Esophagus squamous epithelium (tissue), 5 donors: ENCODE measurements at places on chromosomes 12 and 14.
A peak's percentile ranks its signal among the peaks of the same experiment; 100 is the strongest.

DNA sequence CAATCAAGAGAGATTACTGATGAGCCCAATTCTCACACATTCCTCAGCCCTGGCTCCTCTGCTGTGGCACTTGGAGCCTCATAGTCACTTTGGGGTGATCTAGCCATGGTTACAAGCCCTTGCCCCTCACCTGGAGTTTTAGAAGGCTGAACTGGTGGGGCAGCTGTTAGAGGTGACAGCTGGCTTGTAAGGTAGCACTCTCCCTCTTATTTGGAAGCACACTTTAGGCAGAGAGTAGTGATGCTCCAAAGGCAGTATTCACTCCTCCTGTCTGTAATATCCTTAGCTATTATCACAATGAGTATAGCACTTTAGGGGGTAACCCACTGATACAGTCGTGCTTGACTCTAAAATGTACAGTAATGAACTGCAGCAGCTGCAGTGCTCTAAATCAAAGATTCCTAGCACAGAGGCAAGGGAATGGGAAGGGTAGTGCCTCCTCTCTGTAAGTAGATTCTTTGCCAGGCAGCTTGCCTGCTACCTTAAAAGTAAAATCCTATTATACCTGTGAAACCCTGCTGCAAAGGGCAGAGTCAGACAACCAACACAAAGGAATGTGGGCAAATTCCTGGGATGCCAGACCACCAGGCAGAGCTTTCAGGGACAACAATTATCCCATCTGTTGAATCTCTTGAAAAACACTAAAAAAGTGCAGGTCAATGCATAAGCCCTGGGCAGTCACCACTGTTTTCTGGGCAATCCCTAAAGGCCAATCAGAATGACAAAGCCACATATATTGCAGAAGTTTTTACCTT is 336.3 kb downstream of the NOVA1 start:
- no peaks in the 10 kb centered on the region for H3K4me1 ChIP-seq
- H3K4me3 ChIP-seq, result no peak overlapping the region
- H3K36me3 ChIP-seq, result no peaks in the 10 kb centered on the region
- no peak for DNase-seq

DNA sequence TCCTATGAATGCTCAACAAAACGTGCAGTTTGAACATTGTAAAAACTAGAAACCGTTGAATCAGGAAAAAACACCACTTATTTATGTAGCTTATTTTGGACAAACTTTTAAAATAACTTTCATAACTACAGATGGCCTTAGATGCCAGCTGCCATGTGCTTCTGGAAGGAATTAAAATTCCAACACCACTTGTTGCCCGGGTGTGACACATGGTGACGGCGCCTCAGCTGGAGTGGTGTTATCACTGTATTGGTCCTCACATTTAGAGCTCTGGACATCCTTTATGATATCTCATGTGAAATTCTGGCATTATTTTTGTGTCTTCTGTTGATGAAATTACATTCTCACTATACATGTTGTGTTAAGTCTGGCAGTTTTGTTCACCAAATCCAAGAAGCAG is 211.0 kb downstream of the IPO8 start:
- no peak overlapping the region for H3K4me3 ChIP-seq
- no peak overlapping the region for H3K27ac ChIP-seq
- no peaks in the 10 kb centered on the region for H3K36me3 ChIP-seq

DNA sequence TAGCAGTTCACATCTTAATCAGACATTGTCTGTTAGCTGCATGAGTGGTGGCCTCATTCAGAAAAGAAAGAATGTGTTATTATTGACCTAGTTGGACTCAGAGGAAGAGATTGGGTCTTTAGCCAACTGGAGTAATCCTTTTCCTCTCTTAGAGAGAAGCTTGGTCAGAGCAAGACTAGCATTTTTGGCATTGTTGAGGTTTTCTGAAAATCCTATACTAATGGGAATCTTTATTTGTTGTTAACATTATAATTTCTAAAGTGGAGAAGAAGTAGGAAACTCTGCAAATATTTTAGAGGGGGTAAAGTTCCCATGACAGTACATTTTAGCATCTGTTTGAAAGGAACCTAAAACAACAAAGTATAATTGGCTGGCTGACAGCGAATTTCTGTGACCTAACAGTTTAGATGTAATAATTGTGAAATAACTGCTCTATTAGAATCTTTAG is 9.7 kb downstream of the TOX4 start:
- H3K27me3 ChIP-seq, result no peaks in the 10 kb centered on the region
- H3K4me3 ChIP-seq, result no peak overlapping the region
- DNase-seq, result no peak
- no peaks in the 10 kb centered on the region for H3K36me3 ChIP-seq
- H3K4me1 ChIP-seq, result no peaks in the 10 kb centered on the region

- no peak for DNase-seq
- H3K4me3 ChIP-seq, result no peak overlapping the region
- H3K36me3 ChIP-seq, result no peaks in the 10 kb centered on the region
Observed at GRCh38 chr14:99687284-99688209, 3.4 kb downstream of the CYP46A1 start.

- no peaks in the 10 kb centered on the region for H3K36me3 ChIP-seq
- H3K4me3 ChIP-seq, result no peak overlapping the region
- H3K27ac ChIP-seq, result no peak overlapping the region
- DNase-seq, result no peak
- H3K27me3 ChIP-seq, result no peaks in the 10 kb centered on the region
Observed at GRCh38 chr14:34436118-34436905, 25.7 kb downstream of the SPTSSA start.

DNA sequence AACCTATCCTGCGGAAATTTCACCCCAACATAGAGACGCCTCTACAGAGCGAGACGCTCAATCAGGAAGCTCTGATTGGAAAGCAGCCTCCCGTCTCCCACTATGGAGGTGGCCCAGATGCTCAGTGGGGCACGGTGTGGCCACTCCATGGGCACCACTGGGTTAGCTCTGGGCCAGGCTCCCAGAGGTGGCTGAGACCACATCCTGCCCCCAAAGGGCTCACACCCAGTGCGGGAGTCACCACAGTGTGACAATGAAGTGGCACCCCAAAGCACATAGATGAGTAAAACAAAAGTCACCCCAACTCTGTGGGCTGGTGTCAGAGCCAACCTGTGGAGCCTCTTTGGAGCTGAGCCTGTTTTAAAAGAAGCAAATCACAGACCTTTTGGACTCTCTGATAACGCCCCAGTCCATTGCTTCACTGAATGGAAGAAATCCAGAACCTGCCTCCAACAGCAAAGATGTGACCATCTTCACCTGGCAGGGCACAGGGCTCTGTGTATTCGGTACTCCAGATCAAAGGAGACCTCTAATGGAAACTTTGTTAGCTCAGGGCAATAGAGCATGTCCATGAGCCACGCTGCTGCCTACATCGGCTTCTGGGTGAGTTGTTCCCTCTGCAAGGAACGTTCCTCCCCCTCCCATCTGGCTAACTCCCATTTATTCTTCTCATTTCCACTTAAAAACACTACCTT is 19.6 kb downstream of the CLMN start:
- no peaks in the 10 kb centered on the region for H3K27me3 ChIP-seq
- H3K4me3 ChIP-seq, result no peak overlapping the region
- no peak for DNase-seq

- H3K27ac ChIP-seq, result no peak overlapping the region
- no peaks in the 10 kb centered on the region for H3K27me3 ChIP-seq
- no peaks in the 10 kb centered on the region for H3K4me1 ChIP-seq
- H3K36me3 ChIP-seq, result no peaks in the 10 kb centered on the region
Observed at GRCh38 chr14:52111583-52111982, 42.7 kb upstream of the NID2 start.

DNA sequence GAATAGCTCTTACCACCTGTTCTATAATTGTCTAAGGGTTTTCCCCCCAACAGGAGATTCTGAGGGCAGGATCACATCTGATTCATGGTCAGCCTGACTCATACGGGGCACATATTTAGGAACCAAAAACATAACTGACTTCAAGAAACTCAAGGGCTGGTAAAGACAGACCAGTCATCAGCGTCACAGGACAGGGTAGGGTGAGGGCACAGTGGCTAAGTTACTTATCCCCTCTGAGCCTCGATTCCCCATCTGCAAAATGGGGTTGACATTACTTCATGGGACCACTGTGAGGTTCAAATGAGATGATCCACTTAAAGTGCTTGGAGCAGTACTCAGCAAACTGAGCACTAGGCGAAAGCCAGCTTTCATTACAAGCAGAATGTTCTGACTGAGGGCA is 606 bp downstream of the CINP start:
- H3K27me3 ChIP-seq, result no peaks in the 10 kb centered on the region
- DNase-seq, result no peak
- H3K36me3 ChIP-seq, result no peaks in the 10 kb centered on the region
- peaks cover 19% of the 10 kb centered on the region for H3K4me1 ChIP-seq
- H3K4me3 ChIP-seq, result peak overlapping the region; percentile 99

DNA sequence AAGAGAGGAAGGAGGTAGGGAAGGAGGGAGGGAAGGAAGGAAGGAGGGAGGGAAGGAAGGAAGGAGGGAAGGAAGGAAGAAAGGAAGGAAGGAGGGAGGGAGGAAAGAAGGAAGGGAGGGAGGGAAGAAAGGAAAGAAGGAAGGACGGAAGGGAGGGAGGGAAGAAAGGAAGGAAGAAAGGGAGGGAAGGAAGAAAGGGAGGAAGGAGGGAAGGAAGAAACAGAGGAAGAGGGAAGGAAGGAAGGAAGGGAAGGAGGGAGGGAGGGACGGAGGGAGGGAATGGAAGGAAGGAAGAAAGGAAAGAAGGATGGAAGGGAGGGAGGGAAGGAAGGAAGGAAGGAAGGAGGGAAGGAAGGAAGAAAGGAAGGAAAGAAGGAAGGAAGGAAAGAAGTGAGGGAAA is 22.4 kb upstream of the CCDC63 start:
- H3K27ac ChIP-seq, result no peak overlapping the region
- H3K36me3 ChIP-seq, result no peaks in the 10 kb centered on the region
- no peaks in the 10 kb centered on the region for H3K4me1 ChIP-seq
- no peaks in the 10 kb centered on the region for H3K27me3 ChIP-seq

- H3K27me3 ChIP-seq, result no peaks in the 10 kb centered on the region
- H3K27ac ChIP-seq, result no peak overlapping the region
Observed at GRCh38 chr12:30952015-30952414, 25.5 kb downstream of the TSPAN11 start.

GRCh38 chr12:124914392-124915238 is at the start of gene UBC:
Gene UBC, minus strand, starts transcription at chr12:124914650. Its CDS starts 879 bp downstream, at chr12:124913771.
- no peaks in the 10 kb centered on the region for H3K27me3 ChIP-seq
- peaks cover 75% of the 10 kb centered on the region for H3K4me1 ChIP-seq
- no peak for DNase-seq
- H3K27ac ChIP-seq, result peak within 1 kb of the TSS; percentile 94

GRCh38 chr12:133215724-133216123 is 20.0 kb downstream of the ANHX start:
- H3K36me3 ChIP-seq, result no peaks in the 10 kb centered on the region
- no peaks in the 10 kb centered on the region for H3K27me3 ChIP-seq
- H3K4me1 ChIP-seq, result no peaks in the 10 kb centered on the region

- no peak overlapping the region for H3K27ac ChIP-seq
- H3K4me1 ChIP-seq, result peaks cover 33% of the 10 kb centered on the region
- no peak for DNase-seq
- no peak overlapping the region for H3K4me3 ChIP-seq
Observed at GRCh38 chr12:24227551-24227950, 278.1 kb upstream of the SOX5 start.

GRCh38 chr12:25829192-25829591 is 129.3 kb upstream of the RASSF8 start:
- DNase-seq, result no peak
- no peak overlapping the region for H3K27ac ChIP-seq
- H3K27me3 ChIP-seq, result no peaks in the 10 kb centered on the region
- no peaks in the 10 kb centered on the region for H3K4me1 ChIP-seq

DNA sequence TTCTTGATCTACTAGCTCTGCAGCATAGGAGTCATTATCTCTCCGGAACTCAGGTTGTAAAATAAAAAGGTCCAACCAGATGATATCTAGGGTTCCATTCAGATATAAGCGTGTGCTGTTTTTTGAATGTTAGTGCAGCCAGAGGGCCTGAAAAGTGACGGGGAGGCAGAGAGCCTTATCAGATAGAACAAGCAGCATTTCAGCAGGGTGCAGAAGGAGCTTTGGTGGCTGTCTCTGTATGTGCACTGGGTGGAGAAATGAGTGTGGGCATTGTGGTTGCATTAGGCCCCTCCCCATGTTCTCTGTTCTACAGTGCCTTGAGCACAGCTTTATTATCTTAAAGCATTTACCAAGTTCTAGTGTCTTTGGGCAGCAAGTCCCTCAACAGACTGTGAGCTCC is 275.1 kb downstream of the NRXN3 start:
- H3K27ac ChIP-seq, result no peak overlapping the region
- H3K27me3 ChIP-seq, result no peaks in the 10 kb centered on the region
- H3K4me3 ChIP-seq, result no peak overlapping the region
- no peaks in the 10 kb centered on the region for H3K4me1 ChIP-seq
- no peak for DNase-seq

DNA sequence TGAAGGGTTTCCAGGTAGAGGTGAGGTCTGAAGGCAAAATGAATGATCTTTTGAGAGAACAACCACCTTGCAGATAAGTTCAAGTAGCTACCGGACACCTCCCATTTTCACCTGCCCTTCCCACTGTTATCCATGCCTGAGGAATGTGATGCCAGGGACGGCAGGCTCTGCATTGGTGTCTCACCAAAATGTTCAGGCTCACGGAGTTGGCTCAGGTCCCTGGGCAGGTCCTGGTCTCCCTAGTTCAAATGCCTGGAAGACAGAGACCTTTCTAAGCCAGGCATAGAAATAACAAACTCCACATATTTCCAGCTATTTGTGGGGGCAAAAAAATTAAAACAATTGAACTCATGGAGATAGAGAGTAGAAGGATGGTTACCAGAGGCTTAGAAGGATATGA is 36.0 kb downstream of the TMEM63C start:
- no peaks in the 10 kb centered on the region for H3K27me3 ChIP-seq
- H3K4me3 ChIP-seq, result no peak overlapping the region

DNA sequence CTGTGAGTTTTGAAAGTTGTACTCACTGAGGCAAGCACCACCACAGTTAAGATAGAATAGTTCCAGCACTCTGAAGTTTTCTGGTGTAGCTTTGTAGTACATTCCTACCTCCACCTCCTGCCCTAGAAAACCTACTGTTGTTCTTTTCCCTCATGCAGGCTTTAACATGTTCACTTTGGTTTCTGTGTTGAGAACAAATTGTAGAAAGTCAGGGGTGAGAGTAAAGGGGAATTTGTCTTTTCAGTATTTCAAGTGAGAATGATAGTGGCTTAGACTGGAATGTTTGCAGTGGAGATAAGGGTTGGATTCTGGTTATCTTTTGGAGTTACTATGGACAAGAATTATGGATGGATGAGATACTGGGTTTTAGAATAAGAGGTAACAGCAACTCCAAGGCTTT is 67.2 kb downstream of the AEBP2 start:
- no peak overlapping the region for H3K4me3 ChIP-seq
- H3K27ac ChIP-seq, result no peak overlapping the region
- H3K4me1 ChIP-seq, result peaks cover 7% of the 10 kb centered on the region
- H3K36me3 ChIP-seq, result no peaks in the 10 kb centered on the region
